Activated CD4-positive, alpha-beta T cell treated with anti-CD3 and anti-CD28 coated beads for 36 hours (primary cell): ENCODE measurements at places on chromosomes 7 and 10. TPM values are rescaled to one million over a fixed set of nuclear protein-coding genes. Genes with fewer than 3 reads are reported as not detected.

Gene NPTX2
- total RNA-seq, result not detected

DNA sequence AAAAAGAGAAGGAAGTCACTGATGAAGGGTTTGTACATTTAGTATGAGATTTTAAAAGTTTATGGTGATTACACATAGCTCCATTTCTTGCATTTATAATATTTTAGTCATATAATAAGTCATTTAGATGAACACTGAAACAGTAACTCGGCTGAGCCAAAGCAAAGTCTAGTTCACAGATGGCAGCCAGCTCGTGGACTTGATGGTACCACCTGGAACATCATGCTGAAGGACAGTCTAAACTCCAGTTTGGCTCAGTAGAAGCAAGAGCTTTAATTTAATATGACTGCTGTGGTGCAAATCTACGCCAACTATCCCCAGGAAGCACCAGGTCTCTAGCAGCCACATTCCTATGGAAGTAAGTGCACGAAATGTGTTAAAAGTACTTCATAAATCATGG is 16.4 kb downstream of the SRI start:
- no peak overlapping the region for H3K27ac ChIP-seq
- H3K27me3 ChIP-seq, result no peaks in the 10 kb centered on the region
- no peak overlapping the region for H3K4me3 ChIP-seq
- peaks cover 13% of the 10 kb centered on the region for H3K4me1 ChIP-seq
- peaks cover 35% of the 10 kb centered on the region for H3K36me3 ChIP-seq
- DNase-seq, result no peak

Gene POLR3A
- 18.3 TPM for total RNA-seq

Gene GALNT17
- not detected for total RNA-seq

DNA sequence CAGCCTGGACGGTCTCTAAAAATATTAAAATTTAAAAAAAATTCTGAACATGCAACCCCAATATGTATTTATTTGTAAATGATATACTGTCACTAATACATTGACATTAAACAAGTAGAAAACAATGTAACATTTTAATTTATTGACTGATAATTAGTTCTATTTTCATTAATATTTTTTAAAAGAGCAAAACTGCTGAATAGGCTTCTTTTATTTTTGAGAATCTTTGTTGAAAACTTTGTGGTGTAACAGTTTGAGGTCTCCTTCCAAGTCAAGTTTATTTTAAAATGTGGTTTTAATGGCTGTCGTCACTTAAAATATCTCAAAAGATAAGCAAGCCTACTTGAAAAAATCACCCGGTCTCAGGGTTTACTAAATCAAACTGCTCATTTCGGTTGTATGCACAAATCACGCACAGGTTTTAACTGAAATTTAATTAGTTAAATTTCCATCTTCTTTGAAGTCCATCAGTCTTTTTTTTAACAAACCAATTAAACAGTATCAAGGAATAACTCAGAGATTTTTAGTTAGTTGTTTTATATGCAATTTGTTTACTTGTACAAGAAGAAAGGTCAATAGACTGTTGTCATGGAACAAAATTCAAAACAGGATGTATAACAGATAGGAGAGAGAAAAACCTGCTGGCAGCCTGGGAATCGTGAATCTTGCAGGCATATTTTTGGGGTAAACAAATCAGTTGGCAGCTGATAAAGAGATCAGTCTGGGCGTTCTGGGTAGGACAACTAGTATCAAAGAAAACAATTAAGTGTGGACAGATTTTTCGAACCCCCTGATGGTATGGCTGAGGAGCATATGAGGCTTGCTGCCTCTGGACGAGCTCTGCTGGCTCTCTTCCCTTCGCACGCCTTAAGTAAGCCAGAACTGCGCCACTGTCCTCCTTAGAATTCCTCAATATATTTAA is 9.7 kb upstream of the EDRF1 start:
- H3K4me1 ChIP-seq, result no peaks in the 10 kb centered on the region
- H3K4me3 ChIP-seq, result no peak overlapping the region
- H3K27me3 ChIP-seq, result no peaks in the 10 kb centered on the region
- H3K27ac ChIP-seq, result no peak overlapping the region
- DNase-seq, result no peak

Gene CTAGE4
- total RNA-seq, result 1.2 TPM

- no peaks in the 10 kb centered on the region for H3K36me3 ChIP-seq
- H3K27me3 ChIP-seq, result peaks cover 4% of the 10 kb centered on the region
- no peaks in the 10 kb centered on the region for H3K4me1 ChIP-seq
- H3K27ac ChIP-seq, result no peak overlapping the region
- H3K4me3 ChIP-seq, result no peak overlapping the region
- no peak for DNase-seq
These were observed 626.0 kb downstream of the ACTR3B start for GRCh38 chr7:153385502-153385901.

DNA sequence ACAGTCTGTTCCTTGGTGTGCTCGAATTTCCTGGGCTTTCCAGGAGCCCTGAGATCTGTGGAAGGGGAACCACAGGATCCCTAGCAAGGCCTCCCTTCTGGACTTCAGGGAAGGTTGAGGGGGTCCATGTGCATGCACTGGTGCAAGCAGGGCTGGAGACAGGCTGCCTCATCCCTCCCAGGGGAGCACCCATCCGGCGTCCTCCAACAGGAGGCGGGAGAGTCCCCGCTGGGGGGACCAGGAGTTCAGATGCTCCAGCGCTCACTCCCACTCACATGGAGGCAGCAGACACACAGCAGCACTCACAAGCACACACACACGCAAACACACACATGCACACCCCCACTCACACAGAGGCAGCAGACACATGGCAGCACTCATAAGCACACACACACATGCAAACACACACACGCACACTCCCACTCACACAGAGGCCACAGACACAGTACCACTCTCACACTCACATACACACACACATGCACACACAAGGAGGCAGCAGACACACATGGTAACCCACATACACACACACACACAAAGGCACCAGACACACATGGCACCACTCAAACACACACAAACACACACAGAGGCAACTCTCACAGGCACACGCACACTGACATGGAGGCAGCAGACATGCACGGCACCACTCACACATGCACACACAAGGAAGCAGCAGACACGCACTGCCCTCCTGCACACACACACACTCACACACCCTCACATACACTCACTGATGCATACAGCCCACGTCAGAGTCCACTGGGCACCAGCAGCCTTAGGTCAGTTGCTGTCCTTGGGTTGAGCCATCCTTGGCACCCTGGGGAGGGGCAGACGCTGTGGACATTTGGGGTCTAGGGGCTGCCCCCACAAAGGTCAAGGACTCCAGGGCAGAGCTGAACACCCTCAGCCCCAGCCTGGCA is 247.0 kb upstream of the PPP2R2D start:
- H3K27me3 ChIP-seq, result peaks cover 9% of the 10 kb centered on the region
- DNase-seq, result no peak
- no peak overlapping the region for H3K4me3 ChIP-seq
- no peaks in the 10 kb centered on the region for H3K36me3 ChIP-seq

DNA sequence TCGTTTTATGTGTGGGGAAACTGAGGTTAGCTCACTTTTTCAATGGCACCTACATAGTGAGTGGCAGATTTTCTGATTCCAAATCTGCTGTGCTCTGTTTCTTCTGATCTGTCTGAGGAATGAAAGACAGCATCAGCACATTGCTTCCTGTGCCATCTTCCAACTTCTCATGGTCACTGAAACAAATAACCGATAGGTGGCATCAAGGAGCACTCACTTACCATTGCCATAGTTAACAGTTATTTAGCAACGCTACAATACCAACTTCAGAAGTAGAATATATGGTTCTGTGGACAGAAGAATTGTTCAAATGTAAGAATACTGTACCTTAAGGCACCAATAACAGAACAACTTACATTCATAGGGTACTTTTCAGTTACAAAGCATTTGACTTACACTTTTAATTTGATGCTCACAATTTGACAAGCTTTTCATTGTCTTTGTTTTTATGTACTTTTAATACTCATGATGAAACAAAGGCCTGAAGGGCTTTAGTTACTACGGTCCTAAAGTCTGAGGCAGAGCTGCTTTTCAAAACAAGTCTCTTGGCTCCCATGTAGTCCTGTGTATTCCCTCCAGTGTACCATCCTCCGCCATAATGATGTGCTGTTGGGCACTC is 228.9 kb upstream of the TCF7L2 start:
- no peak for DNase-seq
- no peaks in the 10 kb centered on the region for H3K27me3 ChIP-seq
- H3K36me3 ChIP-seq, result no peaks in the 10 kb centered on the region
- no peaks in the 10 kb centered on the region for H3K4me1 ChIP-seq
- no peak overlapping the region for H3K27ac ChIP-seq

Gene CRHR2
- not detected for total RNA-seq

Gene GIMAP8
- total RNA-seq, result 7.7 TPM

DNA sequence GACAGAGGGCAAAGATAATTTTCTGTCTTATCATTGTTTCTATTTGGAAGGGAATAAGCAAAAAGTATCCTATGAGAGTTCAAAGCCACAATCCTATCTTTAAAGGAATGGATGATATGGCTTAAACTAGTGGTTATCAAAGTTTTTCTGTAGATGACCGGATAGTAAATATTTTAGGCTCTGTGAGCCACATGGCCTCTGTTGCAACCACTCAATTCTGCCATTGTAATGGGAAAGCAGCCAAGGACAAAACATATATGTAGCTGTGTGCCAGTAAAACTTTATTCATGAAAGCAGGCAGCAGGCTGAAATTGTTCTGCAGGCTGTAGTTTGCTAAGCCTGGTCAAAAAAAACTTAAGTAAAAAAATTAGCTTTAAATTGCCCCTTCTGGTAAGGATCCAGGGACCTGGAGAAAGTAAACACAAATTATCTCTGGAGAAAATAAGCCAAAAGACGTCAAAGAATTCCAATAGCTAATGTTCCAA is 73.3 kb downstream of the THSD7A start:
- no peak for DNase-seq
- no peak overlapping the region for H3K27ac ChIP-seq
- no peaks in the 10 kb centered on the region for H3K4me1 ChIP-seq
- H3K36me3 ChIP-seq, result no peaks in the 10 kb centered on the region
- H3K27me3 ChIP-seq, result no peaks in the 10 kb centered on the region
